ENCODE measurements at places on chromosomes 13 and 19. TPM values are rescaled to one million over a fixed set of nuclear protein-coding genes. Genes with fewer than 3 reads are reported as not detected.

- no peaks in the 10 kb centered on the region for H3K4me1 ChIP-seq
- DNase-seq: no peak
- no peak overlapping the region for H3K27ac ChIP-seq
- H3K36me3 ChIP-seq: no peaks in the 10 kb centered on the region
- H3K4me3 ChIP-seq: no peak overlapping the region
Observed at GRCh38 chr13:75091718-75092117, 390.3 kb downstream of the TBC1D4 start.

- DNase-seq: no peak
- no peak overlapping the region for H3K27ac ChIP-seq
- H3K27me3 ChIP-seq: no peaks in the 10 kb centered on the region
- no peaks in the 10 kb centered on the region for H3K36me3 ChIP-seq
Observed at GRCh38 chr13:69324090-69324886, 783.3 kb upstream of the ATXN8OS start.

Gene USF2
- total RNA-seq: 121 TPM

Gene AXL
- total RNA-seq: 128 TPM

Gene GAPDHS
- not detected for total RNA-seq

- H3K27ac ChIP-seq: no peak overlapping the region
- no peaks in the 10 kb centered on the region for H3K4me1 ChIP-seq
- H3K4me3 ChIP-seq: no peak overlapping the region
- H3K36me3 ChIP-seq: no peaks in the 10 kb centered on the region
Observed at GRCh38 chr19:22735911-22736645, 47.9 kb downstream of the ZNF99 start.

GRCh38 chr19:13244920-13245319 lies 94.7 kb downstream of the IER2 start:
- no peak for DNase-seq
- H3K27me3 ChIP-seq: no peaks in the 10 kb centered on the region
- no peaks in the 10 kb centered on the region for H3K36me3 ChIP-seq
- H3K4me3 ChIP-seq: no peak overlapping the region

Data from Panc1 (cell line).